GM04504 (cell line): ENCODE measurements at places on chromosomes 4 and X.

DNA sequence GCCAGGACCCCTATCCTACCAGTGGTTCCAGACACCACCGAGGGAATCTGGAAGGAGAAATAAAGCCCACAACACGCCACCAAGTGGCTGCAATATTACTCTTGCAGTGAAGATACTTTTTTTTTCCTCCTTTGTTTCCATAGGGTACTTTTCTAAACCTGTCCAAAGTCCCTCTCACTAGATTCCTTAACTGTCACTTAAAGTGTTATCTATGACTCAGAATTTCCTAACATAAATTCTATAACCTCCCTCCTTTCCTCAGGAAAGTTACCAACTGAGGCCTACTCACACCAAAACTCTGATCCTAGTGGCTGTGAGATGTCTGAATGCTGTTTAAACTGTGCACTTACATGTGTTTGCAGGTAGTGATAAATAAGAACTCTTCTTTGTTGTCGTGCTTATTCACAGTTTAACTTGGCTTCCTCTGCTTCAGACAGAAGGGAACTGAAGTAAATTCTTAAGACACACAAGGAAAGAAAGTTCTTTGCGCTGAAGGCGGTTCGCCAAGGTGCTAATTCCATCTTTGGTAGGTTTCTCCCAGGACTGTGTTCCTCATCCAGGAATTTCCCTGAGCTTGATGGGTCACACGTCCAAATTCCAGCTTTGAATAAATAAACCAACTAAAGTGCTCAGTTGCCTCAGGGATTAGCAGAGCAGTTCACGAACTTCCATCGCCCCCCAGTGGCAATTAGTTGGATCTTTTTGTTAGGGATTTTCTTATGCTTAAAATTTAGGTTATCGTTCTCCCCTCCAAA, 10.7 kb upstream of the HCCS start:
- DNase-seq: peak; percentile 33

DNA sequence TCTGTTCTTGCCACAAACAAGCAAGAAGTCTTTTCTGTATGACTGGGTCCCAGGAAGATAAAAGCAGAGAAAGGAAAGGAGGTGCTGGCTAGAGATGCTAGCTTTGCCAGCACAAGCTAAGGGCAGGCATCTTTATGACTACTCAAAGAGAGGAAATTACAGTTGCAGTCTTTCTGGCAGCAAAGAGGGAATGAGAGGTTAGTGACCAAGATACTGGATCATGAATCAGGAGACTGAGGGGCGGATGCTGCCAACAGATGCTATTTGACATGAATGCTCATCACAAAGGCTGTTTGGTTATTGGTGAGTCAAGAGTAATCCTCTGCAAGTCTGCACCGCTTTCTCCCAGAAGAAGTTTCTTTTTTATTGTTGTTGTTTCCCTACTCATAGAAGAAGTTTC, 5.5 kb upstream of the XIAP start:
- peak; percentile 51 for DNase-seq

DNA sequence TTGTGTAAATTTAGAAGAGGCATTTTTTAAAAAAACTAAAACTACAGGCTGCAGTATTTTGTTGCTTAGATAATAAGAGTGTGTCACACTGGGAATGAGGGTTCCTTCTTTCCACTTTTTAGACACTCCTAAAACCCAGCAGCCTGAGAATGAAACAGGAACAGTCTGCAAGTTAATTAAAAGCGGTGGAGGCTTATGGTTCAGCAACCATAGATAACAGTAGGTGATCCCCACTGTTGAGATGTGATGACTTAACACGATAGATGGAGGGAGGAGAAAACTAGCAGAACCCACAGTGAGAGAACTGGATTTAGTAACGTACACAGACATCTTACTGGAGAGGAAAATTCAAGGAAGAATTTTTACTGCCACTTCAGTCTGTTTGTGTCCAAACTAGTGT, 767.3 kb downstream of the C4orf33 start:
- no peak for DNase-seq

GRCh38 chrX:78522601-78523000, 136.5 kb downstream of the RTL3 start:
- no peak for DNase-seq

GRCh38 chr4:41213625-41214135, 662 bp downstream of the APBB2 start:
- DNase-seq: no peak
